ENCODE measurements at places on chromosomes 1 and 21.

GRCh38 chr1:191588905-191589304 is 569.4 kb upstream of the RGS18 start:
- no peak for DNase-seq

DNA sequence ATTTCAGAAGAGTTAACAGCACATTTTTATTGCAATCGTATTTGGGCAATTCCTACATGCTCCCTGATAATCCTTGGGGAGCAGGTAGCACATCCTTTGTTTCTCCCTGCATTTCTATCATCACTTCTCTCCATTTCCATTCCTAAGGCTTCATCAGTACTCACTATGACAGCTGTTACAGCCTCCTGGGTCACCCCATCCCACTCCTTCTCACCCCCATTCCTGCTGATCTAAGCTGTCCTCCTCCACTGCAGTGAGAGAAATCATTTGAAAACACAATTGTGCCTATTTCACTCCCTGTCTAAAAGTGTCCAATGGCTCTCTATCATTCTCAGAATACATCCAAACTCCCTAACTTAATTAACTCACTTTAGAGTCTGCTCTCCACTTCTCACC is 17.0 kb upstream of the TSPAN1 start:
- no peak for DNase-seq

DNA sequence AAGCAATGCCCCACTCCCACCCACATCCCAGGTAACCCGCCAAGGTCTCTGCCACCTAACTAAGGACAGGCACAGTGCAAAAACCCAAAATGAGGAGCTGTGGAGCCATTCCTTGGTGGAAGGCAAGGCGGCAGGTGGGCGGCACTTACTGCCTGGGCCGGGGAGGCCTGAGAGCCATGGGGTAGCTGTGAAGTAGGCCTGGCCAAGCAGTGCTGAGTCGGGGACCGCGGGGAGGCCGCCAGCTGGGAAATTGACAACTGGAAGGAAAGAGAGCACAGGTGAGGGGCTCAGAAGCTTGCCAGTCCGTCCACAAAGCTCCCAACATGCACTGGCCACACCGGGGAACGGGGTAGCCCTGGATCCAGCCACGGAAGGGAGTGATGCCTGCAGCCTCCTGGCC is 85.3 kb downstream of the NPHP4 start:
- no peak for DNase-seq

DNA sequence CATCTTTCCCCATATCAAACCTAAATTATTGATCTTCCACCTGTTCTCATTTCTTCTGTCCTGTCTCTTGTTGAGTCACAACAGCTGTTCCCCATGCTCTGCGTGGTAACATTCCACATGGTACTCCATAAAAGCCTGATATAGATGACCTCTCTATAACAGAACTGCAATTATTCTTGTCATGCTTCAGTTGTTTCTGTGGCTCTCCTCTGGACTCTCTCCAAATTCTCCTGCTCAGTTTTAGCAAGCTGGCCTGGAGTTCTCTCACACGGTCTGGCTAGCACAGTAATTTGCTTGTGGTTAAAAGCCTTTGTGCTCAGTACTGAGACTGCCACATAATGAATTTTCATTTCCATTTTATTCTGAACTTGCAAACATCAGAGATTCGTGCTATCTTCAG is 10.6 kb upstream of the LRRC39 start:
- DNase-seq = peak; percentile 59

DNA sequence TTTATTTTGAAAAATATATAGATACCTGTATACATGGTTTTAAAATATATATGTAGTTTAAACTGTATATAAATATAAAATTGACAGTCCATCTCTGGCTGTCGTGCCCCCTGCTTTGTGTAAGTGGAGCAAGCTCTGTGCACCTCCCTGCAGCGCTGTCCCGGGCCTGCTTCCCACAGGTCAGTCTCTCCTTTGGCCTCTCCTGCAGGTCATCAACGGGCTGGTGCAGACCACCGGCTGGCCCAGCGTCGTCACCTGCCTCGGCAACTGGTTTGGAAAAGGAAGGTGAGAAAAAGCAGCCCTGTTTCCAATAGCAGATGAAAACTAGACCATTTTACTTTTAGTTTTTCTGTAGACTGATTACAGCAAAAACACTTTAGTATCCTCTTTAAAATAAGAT is 28.5 kb downstream of the SLC37A1 start:
- DNase-seq = no peak

GRCh38 chr1:241499910-241500309 is 19.6 kb downstream of the FH start:
- no peak for DNase-seq

GRCh38 chr1:62176597-62177312 is 17.9 kb upstream of the L1TD1 start:
- DNase-seq = no peak

DNA sequence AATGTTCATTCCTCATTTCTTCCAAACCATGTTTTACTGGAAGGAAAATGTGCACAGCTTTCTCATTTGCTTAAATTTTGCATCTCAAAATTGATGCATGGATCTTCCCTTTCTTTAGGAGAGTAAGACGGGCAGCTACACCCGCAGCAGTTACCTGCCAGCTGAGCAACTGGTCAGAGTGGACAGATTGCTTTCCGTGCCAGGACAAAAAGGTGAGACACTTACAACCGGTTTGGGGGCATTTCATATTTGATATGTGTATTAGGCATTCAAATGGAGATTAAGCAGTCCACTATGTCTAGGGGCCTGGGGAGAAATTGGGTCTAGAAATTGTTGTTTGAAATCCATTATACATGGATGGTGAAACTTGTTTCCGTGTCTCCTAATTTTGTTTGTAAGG is 12.9 kb downstream of the C8A start:
- no peak for DNase-seq

DNA sequence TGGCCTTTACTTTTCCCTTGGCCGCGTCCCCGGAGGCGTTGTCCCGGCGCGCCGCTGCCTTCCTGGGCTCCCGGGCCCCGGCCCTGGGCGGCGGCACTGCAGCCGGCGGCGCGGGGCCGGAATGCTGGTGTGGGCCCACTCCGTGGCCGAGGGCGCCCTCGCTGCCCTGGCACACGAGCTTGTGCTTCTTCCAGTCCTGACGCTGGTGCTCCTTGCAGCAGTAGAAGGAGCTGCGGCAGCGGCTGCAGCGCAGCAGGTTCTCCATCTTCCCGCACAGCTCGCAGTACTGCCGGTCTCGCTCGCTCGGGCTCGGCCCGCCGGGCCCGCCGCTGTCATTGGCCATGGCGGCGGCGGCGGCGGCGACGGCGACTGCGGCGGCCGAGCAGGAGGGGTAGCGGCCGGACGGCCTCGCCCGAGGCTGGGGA is 529 bp downstream of the EGLN1 start:
- no peak for DNase-seq

Data from substantia nigra (tissue), 51 donors.